Mammary epithelial cell (primary cell): ENCODE measurements at places on chromosomes 5 and 9. TPM values are rescaled to one million over a fixed set of nuclear protein-coding genes. Genes with fewer than 3 reads are reported as not detected.
A peak's percentile ranks its signal among the peaks of the same experiment; 100 is the strongest.

DNA sequence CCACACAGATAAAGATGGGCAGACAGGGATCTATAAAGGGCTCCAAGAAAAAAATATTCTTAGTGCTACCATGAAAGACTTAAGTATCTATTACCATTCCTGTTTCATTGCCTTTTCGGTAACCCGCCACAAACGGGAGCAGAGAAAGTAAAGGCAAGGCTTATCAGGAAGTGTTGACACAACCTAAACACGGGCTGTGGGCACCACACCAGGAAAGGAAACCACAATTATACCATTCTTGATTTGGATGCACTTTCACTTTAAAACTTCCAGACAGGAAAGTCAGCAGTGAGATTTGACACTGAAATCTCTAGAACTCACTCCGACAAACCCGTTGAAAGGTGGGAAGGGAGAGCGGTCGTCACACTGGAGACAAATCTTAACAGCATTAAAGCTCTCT, 6.5 kb downstream of the TLE1 start:
- no peak for DNase-seq

The UCK1 gene
- 21.7 and 22.0 TPM in 2 replicates for total RNA-seq

The GRXCR2 gene
- not detected for total RNA-seq

DNA sequence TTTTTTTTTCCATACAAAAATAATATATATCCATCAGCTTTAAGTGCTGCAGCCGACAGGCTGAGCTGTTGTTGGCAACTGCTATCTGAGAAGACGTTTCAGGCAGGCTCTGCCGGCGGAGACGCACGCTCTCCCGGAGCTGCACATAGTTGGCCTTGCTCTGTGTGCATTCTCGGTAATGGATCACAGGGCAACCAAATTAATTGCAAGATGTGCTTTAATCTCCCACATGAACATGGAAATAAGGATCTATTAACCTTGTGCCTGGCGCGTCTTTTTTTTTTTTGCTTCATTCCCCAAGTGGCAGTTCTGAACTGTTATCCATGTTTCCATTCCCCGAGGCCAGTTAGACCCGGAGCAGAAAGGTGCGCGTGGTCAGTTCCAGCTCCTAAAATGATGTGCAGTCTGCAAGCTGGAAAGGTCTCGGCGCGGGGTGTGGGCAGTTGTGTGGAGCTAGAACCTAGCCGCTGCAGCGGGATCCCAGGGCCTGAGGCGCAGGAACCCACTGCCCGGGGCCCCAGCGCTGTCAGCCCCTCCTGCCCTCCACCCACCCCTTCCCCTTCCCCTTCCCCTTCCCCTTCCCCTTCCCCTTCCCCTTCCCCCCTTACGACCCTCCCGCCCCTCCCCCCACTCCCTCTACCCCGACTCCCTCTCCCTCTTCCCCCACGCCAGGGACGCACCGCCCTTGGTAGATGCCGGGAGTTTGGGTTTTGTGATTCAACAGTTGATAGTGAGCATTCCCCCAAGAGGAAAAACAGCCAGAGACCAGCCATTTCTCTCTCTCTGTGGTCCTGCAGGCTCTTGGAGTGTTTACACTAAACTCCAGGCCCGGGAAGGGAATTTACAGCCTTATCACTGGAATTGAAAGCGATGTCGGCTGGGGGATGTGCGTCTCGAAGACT, 137.8 kb downstream of the CEP120 start:
- DNase-seq = no peak

- no peak for DNase-seq
Measured at GRCh38 chr5:115469904-115470516, 74.6 kb downstream of the FEM1C start.

DNA sequence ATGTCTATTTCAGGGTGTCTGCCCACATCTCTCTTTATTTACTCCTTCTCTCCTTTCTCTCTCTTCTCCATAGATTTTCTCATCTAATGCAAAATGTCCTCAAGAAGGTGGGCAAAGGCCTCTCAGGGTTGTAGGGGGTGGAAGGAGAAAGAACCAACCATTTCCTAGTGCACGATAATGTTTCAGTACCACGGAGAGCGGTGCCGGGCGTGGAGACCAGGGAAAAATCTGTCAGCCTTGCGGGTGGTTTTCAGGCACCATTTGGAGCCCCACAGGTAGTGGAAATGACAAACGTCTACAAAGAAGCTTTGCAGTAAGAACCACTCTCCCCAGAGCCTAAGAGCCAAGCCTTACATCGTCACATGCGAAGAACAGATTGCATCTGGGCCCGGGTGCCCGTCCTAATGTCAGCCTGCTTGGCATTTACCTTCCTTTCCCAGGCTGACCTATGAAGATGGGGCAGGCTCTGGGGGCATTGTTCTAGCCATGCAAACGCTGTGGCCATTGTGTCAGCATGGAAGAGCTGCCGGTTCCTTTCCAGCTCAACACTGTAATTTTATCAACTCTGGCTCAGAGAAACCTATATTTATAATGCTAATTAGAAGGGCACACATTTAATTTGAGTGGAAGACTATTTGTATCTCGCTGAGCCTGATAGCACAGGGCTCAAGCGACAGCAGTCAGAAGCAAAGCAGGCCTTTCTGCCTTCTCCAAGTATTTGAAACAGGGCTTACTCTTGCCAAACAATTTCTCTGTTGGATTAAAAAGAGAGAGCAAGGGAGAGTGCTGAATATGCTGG, 430.1 kb upstream of the WWC1 start:
- DNase-seq = peak; percentile 13

DNA sequence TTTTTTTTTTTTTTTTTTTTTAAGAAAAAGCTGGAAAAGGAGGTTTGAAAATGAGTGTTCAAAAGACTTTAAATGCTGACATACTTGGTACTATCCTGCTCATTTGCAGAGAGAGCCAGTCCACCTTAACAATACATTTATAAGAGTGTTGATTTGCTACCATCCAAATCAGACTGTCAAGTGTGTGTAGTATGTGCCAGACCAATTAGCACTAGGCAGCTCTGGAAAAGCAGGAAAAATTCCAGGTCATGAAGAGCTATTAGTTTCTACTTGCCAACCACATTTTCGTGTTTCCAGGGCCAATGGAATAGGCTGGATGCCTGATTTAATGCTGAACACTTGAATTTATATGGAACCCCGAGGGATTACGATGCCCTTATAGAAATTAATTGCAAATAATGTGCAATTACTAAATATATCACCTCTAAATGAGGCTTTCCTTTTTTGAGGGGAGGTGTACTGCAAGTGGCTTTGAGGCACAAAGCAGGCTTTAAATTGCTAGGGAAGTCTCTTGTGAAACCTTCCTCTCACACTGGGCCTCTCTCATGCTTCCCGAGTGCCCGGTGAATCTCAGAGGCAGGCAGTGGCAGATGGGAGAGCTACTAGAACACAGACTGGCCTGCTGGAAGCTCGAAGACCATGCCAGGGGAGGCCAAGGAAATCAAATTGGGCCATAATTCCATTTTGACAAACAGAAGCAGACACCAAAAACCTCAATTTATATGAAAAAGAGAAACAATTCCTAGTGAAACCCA, 178.7 kb downstream of the PPP2R2B start:
- DNase-seq = no peak

DNA sequence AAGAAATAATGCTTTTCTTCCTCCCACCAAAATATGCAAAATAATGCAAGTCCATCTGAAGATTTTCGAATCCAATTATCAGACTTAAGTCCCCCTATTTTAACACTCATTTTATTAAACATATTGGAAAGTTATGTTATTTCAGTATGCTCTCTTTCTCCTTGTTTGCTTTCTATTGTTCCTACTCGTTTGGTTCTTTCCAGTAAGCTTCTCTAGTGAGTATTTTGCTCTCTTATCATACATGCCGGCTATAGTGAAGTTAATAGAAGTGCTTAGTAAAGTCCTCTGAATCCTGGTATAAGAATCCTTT, 517 bp downstream of the ALDH1A1 start:
- no peak for DNase-seq

- peak; percentile 75 for DNase-seq
Measured at GRCh38 chr5:141821430-141821925, 56.7 kb downstream of the PCDH1 start.

GRCh38 chr5:31692561-31693221, 53.8 kb downstream of the PDZD2 start:
- DNase-seq = no peak

The KLHL9 gene
- total RNA-seq = 24.7 TPM

DNA sequence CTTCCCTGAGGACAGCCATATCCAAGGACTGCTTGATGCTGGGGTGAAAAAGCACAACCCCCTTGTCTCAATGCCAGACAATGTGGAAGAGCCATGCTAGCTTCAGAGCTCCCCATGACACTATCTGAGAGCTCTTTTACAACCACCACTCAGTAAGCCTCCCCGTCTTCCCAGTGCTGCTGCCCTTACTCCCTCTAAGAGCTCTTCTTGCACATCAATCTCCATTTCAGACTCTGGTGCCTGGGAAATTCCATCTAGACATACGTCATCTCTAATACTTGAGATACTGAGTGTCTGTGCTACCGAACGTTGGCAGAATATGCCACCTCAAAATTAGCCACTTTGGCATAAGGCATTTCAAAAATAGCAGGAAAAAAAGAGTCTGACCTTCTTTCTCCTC, 94.5 kb downstream of the EDIL3 start:
- no peak for DNase-seq

The SLC34A3 gene
- not detected for total RNA-seq

DNA sequence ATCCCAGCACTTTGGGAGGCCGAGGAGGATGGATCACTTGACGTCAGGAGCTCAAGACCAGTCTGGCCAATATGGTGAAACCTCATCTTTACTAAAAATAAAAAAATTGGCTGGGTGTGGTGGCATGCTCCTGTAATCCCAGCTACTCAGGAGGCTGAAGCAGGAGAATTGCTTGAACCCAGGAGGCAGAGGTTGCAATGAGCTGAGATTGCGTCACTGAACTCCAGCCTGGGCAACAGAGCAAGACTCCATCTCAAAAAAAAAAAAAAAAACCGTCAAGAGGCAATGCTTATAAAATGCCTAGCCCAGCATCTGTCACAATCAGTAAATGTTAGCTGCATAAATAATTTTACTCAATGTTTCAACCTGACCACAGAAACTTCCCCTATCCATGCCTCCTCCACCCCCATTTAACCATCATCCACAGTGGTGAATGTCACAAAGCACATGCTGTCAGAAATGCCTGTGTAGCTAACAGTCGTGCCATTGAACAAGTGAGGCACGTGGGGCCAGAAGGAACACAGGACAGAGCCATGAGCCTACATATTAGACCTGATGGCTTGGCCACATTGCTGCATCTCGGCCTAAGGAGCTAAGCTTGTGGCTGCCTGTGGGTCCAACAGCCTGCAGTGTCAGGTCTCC, 16.8 kb upstream of the TCOF1 start:
- no peak for DNase-seq

GRCh38 chr9:61670616-61671015, 480.8 kb downstream of the SPATA31A7 start:
- DNase-seq = no peak

The SEMA6A gene
- 0.43 and 1.2 TPM in 2 replicates for total RNA-seq

The MSX2 gene
- 2.0 TPM for total RNA-seq
